Glutamatergic neuron (in vitro differentiated cells): ENCODE measurements at places on chromosomes 13 and 19. TPM values are rescaled to one million over a fixed set of nuclear protein-coding genes. Genes with fewer than 3 reads are reported as not detected.

ATP4A gene
- 0.32 TPM for total RNA-seq

- no peaks in the 10 kb centered on the region for H3K36me3 ChIP-seq
- H3K4me3 ChIP-seq, result no peak overlapping the region
- H3K27ac ChIP-seq, result no peak overlapping the region
- no peaks in the 10 kb centered on the region for H3K27me3 ChIP-seq
Measured at GRCh38 chr19:34436716-34437115, 8.5 kb downstream of the UBA2 start.

DNA sequence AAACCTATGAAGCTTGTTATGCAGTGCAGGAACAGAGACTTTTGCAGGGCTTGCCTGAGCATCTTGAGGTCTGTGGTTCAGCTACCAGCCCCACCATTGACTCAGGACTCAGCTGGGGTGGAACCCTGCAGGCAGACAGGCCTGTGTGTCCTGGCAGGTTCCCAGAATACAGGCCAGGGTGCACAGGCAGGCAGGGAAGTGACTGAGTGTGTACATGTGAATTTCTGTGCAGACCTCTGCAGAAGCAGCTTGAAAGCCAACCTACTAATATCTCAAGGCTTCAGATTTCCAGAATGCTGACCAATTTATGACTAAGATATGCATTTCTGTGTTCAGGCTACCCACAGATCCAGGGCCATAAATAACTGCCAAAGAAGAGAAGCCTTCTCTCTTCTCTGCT is 254.4 kb downstream of the DLEU7 start:
- H3K27ac ChIP-seq, result no peak overlapping the region
- no peak overlapping the region for H3K4me3 ChIP-seq
- peaks cover 6% of the 10 kb centered on the region for H3K4me1 ChIP-seq
- DNase-seq, result no peak
- no peaks in the 10 kb centered on the region for H3K36me3 ChIP-seq
- H3K27me3 ChIP-seq, result peaks cover 1% of the 10 kb centered on the region

- no peak overlapping the region for H3K4me3 ChIP-seq
- H3K4me1 ChIP-seq, result no peaks in the 10 kb centered on the region
- H3K36me3 ChIP-seq, result no peaks in the 10 kb centered on the region
- DNase-seq, result no peak
- H3K27me3 ChIP-seq, result no peaks in the 10 kb centered on the region
Measured at GRCh38 chr13:75103976-75104375, 378.0 kb downstream of the TBC1D4 start.

CBLC gene
- total RNA-seq, result not detected

DNA sequence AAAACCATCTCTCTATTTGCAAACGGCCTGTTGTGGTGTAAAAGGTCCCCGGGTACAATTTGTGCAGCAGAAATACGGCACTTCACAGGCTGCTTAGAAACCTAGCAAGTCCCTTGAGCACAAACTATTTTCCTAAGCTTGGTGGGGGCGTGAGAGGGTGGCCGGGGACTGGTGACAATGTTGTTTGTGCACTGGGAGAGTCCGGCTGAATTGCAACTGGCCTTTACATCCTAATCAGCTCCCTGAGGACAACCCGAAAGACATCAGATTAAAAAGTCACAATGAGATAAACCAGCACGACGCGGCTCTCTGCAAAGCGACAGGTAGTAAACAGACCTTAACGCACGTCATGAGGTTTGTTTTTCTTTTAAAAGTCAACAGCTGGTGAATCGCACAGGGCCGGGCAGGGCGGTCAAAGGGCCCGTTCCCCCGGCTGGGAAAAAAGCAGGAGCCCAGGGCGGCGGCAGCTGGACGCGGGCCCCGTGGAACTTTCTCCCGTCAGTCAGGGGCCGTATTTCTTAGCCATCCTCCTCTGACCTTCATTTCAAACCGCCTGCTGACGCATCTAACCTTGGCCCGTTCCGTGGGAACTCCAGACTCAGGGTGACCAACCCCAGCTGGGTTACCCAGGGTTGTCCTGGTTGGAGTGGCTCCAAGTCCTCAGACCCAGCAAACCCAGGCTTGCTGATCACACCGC is 112.3 kb downstream of the GADD45B start:
- H3K27me3 ChIP-seq, result peaks cover 4% of the 10 kb centered on the region
- peaks cover 18% of the 10 kb centered on the region for H3K36me3 ChIP-seq
- H3K4me3 ChIP-seq, result no peak overlapping the region

DNA sequence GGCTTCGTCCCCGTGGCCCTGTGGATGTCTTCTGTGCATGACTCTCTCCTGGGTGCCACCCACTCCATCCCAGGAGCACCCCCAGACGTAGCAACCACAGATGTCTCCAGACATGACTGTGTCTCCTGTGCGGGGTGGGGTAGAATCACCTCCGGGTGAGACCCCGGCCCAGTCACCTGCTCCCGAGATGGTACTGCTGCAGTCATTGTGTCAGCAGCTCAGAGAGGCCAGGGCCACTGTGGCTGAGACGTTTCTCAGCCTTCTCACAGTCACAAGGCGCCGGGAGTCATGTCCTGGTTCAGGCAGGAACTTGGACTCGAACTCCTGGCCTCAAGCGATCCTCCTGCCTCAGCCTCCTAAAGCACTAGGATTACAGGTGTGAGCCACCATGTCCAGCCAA is 16.6 kb downstream of the NCLN start:
- no peaks in the 10 kb centered on the region for H3K4me1 ChIP-seq
- DNase-seq, result no peak
- no peak overlapping the region for H3K27ac ChIP-seq
- peaks cover 1% of the 10 kb centered on the region for H3K27me3 ChIP-seq

GRCh38 chr19:51664997-51665396 is 18.4 kb upstream of the SIGLEC14 start:
- no peak overlapping the region for H3K4me3 ChIP-seq
- no peaks in the 10 kb centered on the region for H3K27me3 ChIP-seq
- H3K27ac ChIP-seq, result no peak overlapping the region
- H3K4me1 ChIP-seq, result no peaks in the 10 kb centered on the region

GRCh38 chr19:1491114-1491848 is at the start of gene REEP6:
REEP6 (plus strand) TSS chr19:1491181; CDS start chr19:1491270, 89 bp downstream.
- H3K36me3 ChIP-seq, result no peaks in the 10 kb centered on the region
- H3K27ac ChIP-seq, result peak within 1 kb of the TSS; percentile 97
- H3K27me3 ChIP-seq, result peaks cover 8% of the 10 kb centered on the region
- no peak for DNase-seq
- H3K4me3 ChIP-seq, result peak within 1 kb of the TSS; percentile 95

CYP4F2 gene
- not detected for total RNA-seq

DNA sequence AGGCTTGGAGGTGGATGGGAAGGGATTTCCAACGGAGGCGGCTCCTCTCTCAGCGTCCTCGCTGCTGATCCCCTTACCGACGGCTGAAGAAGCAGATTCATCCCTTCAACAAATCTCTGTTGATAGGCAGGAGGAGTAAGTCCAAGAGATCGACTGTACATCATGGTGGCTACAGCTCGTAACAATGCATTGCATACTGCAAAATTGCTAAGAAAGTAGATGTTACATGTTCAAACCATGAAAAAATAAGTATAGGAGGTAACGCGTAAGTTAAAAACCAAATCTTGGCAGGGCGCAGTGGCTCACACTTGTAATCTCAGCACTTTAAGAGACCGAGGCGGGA is 468 bp upstream of the SLC39A3 start:
- peak overlapping the region; percentile 73 for H3K4me3 ChIP-seq
- peak overlapping the region; percentile 75 for H3K27ac ChIP-seq
- H3K27me3 ChIP-seq, result peaks cover 15% of the 10 kb centered on the region
- no peaks in the 10 kb centered on the region for H3K36me3 ChIP-seq
- no peaks in the 10 kb centered on the region for H3K4me1 ChIP-seq

LPAR6 gene
- 1.1 TPM for total RNA-seq

STOML3 gene
- not detected for total RNA-seq

DNA sequence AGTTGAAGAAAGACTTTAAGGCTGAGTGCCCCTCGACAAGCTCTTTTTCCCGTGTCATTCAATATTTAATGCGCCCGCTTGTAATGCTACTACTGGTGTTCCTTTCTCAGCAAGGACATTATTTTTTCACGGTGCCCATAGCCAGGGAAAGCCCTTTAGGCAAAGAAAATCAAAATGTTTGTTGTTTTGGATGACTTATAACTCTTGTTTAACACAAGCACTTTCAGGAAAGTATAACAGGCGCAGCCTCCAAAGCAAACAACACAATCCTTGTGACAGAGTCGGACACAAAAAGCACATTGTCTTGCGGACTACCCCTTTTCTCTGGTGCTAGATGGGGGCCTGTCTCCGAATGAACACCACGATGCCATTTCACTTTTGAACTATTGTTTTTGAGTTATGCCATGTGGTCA is 12.4 kb downstream of the ZIC5 start:
- peaks cover 20% of the 10 kb centered on the region for H3K4me1 ChIP-seq
- H3K4me3 ChIP-seq, result peak overlapping the region; percentile 83
- H3K36me3 ChIP-seq, result no peaks in the 10 kb centered on the region
- H3K27ac ChIP-seq, result no peak overlapping the region
- H3K27me3 ChIP-seq, result peaks cover 24% of the 10 kb centered on the region
- DNase-seq, result no peak

- peaks cover 9% of the 10 kb centered on the region for H3K4me1 ChIP-seq
- peaks cover 23% of the 10 kb centered on the region for H3K36me3 ChIP-seq
- H3K27me3 ChIP-seq, result peaks cover 2% of the 10 kb centered on the region
- no peak overlapping the region for H3K27ac ChIP-seq
- DNase-seq, result no peak
Measured at GRCh38 chr13:34971473-34971872, 29.4 kb downstream of the NBEA start.

DNA sequence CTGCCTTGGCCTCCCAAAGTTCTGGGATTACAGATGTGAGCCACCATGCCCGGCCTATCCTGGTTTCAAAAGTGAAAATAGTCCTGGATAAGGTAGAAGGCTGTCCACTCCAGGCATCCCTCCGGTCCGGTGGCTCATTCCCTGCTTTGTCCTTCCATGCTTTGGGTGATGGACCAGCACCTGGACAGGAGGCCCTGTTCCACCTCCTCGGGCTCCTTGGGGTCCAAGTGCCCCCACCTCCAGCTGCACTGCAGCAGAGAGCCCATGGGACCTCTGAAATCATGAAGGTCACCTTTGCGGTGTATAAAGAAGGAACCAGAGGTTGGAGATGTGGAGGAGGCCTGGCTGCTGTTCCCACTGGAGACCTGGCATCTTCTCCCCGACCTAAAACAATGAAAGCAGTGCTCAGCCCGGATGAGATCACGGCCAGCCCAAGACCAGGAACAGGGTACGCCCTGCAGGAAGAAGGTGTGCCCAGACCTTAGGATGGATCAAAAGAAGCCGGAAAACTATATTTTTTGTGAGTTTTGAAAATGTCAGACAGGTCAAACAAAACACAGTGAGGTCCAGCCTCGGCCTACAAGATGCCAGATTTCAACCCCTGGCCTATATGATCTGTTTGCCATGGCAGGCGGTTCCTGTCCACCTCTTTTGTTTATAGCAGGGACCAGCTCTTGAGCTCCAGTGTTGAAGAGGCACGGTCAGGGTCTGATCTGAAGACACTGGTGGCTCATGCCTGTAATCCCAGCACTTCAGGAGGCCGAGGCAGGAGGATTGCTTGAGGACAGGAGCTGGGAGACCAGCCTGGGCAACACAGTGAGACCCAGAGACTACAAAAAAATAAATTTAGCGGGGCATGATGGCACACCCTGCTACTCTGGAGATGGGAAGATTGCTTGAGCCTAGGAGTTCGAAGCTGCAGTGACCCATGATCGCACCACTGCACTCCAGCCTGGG is 5.8 kb downstream of the LSR start:
- no peak overlapping the region for H3K4me3 ChIP-seq
- no peaks in the 10 kb centered on the region for H3K36me3 ChIP-seq
- DNase-seq, result no peak
- H3K4me1 ChIP-seq, result no peaks in the 10 kb centered on the region

DNA sequence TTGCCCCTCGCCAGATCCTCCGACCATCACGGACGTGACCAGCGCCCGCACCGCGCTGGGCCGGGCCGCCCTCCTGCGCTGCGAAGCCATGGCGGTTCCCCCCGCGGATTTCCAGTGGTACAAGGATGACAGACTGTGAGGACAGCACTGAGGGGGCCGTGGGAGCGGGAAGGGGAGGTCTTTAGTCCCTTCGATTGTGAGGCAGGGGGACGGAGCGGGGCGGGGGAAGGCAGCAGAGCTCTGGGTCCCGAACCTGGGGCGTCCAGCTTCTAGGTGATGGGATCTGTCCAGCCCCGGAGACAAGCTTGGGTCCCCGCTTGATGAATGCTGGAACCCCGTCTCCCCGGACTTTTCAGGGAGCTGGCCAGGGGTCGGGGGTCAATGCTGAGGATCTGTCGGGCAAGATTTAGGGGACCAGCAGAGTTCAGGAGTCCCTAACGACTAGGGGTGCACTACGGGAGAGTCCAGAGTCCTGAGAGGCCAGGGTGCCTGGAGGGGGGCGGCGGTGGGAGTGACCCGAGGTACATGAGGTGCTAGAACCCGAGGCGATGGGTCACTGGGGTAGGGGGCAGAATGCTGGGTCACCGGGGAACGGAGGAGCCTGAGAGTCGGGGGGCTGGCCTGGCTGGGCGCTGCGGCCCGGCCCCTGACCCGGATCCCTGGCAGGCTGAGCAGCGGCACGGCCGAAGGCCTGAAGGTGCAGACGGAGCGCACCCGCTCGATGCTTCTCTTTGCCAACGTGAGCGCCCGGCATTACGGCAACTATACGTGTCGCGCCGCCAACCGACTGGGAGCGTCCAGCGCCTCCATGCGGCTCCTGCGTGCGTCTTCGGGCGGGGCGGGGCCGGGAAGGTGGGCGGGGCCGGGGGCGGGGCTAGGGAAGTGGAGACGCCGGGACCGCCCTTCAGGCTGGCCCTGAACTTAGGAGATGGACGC is 14.6 kb downstream of the VSIG10L start:
- peak overlapping the region; percentile 84 for H3K4me3 ChIP-seq
- H3K27me3 ChIP-seq, result peaks cover 20% of the 10 kb centered on the region
- H3K36me3 ChIP-seq, result peaks cover 18% of the 10 kb centered on the region
- H3K4me1 ChIP-seq, result peaks cover 2% of the 10 kb centered on the region
- DNase-seq, result peak; percentile 82

DNA sequence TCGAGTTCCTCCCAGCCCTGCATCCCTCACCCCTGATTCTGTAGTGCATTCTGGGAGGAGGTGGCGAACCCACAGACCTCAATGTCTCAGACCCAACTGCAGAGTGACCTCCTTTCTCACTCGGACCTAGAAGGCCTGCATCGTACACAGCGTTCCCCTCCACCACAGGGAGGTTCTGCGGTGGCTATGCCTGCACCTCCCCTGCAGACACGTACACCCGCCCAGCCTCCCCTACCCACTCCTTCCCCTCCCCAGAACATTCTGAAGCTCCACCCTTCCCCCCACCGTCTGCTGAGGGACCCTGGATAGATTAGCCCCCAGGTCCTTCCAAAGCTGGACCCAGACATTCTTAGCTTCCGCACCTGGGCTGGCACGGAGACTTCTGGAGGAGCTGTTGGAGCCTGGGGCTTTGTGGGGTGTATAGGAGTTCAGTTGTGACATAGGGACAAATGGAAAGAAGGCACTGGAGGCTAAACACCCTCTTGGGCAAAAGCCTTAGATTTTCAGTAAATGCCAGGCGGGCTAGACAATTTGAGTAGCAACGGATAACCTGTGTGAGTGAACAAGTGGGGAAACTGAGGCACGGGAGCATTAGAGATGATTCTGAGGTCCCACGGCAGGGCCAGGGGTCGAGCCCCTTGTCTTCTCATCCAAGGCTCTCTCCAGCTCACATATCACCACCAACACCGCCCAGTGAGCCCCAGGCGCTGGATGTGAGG is 420 bp upstream of the FSD1 start:
- H3K4me1 ChIP-seq, result peaks cover 7% of the 10 kb centered on the region
- H3K27me3 ChIP-seq, result peaks cover 12% of the 10 kb centered on the region
- peak overlapping the region; percentile 66 for H3K27ac ChIP-seq
- DNase-seq, result no peak
- no peaks in the 10 kb centered on the region for H3K36me3 ChIP-seq
- peak overlapping the region; percentile 85 for H3K4me3 ChIP-seq

SIGLEC11 gene
- not detected for total RNA-seq

CYP2F1 gene
- not detected for total RNA-seq

ITGBL1 gene
- not detected for total RNA-seq

ZNF100 gene
- 29.0 TPM for total RNA-seq

- DNase-seq, result no peak
- no peak overlapping the region for H3K27ac ChIP-seq
- no peak overlapping the region for H3K4me3 ChIP-seq
- no peaks in the 10 kb centered on the region for H3K36me3 ChIP-seq
- H3K4me1 ChIP-seq, result peaks cover 10% of the 10 kb centered on the region
Measured at GRCh38 chr13:109160357-109160756, 530.9 kb downstream of the MYO16 start.
